NCI-H2081 treated with DMSO at 0.1 percent for 48 hours (cell line): ENCODE measurements at places on chromosomes 11 and 22.

DNA sequence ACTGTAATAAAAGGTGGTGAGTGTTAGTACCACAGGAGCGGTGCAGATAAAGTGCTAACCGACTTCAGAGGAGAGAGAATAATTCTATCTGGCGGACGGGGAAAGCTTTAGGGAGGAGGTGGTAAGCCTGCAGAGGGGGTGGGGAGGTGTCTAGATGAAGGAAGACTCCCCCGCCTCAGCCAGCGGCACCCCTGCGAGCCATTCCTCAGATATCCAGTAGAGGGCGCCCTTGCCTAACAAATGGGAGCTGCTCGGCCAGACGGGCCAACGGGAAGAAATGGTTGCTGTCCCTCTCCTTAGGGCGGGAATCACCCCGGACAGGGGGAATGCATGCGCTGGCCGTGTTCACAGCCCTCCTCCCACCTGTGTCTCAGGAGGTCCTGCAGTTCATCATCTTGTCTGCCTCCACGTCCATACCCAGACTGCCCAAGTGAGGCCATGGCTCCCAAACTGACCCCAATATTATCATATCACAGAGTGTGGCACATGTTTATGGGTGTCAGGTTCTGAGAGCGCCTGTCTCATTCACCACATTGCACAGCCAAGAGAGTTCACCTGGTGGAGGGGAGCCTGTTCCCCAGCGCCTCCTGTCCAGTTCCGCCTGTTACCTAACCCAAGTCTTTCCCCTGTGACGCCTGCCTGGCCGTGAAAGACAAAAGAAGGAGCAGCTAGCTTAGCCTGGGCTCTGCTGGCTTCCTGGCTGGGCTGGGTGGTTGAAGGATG is 85.5 kb downstream of the ST3GAL4 start:
- DNase-seq = peak; percentile 46

DNA sequence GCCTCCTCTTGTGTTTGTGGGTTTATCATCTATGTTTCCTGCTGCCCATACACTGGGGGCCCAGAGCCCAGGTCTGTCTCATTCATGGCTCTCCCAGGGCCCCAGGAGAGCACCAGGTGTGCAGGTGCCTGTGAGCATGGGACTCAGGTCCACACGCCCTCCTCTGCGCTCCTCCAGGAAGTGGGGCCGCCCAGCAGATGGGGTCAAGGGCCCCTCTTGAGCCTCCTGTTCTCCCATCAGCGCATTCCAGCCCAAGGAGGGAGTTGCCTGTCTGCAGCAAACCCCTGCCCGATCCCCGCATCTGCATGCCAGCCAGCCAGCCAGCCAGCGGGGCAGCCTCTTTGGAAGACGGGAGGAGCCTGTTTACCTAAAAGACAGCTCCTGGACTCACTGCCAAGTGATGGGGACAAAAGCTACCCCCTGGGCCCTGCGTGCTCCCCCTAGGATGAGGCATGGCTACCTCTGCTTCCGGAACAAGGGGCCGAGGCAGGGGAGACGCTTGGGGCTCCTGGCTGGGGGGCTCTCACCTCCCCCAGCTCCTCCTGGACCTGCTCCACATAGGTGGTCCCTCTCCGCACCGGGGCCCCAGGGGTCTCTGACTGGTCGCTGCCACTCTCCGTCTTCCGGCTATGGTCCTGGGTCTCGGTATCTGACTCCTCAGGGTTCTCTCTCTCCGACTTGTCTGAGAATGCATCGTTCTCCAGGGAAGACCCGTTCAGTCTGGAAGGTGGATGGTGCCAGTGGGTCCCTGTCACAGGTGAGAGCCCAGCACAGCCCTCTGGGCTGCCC is 49.7 kb upstream of the CARS1 start:
- no peak for DNase-seq

DNA sequence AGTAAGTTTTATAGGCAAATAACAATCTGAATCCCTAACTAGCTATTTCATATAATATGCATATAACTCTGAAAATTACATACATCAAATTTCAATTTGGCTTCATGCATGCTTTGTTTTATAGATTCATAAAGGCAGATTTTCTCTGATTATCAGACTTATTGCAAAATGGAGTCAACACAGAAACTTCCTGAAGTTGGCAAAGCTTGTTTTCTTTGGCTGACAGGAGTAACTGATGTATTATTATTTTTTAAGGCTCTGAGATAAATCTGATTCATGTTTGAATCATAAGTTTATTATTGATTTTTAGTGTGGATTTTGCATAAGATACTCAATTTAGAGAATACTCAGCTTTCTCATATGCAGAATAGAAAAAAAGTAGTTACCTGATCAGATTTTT is 356.3 kb upstream of the CCDC90B start:
- no peak for DNase-seq

DNA sequence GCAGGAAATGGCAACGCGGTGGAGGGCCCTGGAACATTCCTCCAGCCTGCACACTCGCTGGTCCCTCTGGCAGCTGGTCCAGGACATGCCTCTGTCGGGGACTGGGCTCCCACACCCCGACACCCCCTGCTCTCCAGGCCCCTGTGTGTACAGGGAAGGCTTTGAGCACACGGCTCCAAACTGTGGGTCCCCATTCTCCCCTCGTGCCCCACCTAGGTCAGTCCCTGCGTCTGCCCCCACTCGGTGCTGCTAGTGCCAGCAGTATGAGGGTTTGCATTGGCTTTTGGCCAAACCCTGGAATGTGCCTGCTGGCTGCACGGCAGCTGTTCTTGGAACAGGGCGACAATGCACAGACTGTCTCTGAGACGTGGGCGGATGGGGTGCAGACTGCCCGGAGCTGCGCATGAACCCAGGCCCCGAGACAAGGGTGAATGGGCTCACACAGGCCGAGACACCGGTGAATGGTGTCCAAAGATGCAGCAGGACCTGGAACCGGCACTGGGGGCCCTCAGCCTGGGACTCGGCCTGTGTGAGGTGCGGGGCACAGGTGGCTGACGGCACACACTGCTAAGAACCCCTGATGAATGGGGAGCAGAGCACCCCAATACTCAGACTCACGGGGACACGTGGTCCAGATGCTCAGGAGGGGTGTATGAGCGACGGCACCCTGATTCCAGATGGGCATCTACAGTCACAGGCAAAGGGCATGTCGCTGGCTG is 7.5 kb upstream of the SYT8 start:
- DNase-seq = no peak

GRCh38 chr22:29266564-29267461 is 968 bp downstream of the RHBDD3 start:
- DNase-seq = no peak

GRCh38 chr11:19905280-19905853 is 192.7 kb downstream of the NAV2 start:
- DNase-seq = peak; percentile 15

DNA sequence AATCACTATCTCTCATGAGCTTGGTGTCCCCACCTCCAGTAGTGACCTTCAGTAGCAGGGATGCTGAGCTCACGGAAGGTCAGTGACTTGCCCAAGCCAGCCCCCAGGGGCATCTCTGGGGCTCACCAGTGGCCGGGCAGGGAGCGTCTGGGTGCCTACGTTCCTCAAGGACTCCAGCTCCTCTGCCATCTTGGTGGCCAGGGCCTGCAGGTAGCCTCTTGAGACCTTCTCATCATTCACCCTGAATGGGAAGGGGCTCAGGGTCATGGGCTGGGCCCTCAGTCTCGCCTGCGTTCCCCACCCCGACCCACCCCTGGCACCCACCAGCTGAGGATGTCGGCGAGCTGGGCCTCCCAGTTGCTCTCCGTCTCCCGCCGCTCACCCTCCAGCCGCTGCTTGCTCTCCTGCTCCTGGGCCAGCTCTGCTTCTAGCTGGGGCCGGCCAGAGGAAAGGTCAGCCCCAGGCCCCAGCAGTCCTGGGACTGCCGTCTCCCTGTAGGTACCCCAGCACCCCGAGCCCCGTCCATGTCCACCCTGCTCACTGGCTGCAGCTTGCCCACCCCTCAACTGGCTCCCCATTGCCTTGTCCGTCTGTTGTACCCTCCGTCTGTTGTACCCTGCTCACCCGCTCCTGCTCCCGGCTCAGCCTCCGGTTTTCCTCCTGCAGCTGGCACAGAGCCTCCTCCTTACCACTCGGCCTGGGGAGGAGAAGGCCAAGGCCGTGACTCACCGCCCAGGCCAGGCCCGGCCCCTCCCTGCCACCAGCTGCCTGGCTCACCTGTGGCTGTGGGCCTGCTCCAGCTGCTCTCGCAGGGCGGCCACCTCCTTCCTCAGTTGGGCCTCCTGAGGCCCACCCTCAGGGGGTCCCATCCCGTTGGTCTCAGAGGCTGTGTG is 9.5 kb downstream of the CDC42BPG start:
- no peak for DNase-seq

GRCh38 chr11:9103542-9104276 is 12.3 kb upstream of the SCUBE2 start:
- no peak for DNase-seq

DNA sequence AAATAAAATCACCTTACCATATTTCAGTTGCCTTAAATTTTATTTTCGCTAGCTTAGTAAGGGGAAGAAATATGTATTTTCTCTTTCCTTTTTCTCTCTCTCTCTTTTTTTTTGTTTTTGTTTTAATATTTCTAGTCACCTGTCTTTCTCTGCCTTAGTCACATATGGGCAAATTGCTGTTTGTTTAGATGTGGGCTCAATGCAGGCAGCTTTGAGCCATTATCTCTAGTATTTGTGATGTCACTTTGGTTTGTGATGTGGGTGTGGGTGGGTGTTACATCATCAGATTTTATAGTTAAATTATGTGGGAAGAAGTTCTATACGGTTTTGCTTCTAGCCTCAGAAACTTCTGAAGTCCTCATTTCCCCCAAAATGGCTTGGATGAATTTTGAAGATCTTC is at the start of gene C22orf31:
C22orf31 (minus strand) TSS at position 59 of the 400 bp plus-strand sequence; CDS start at position 20, 39 bp downstream.
- no peak for DNase-seq

GRCh38 chr11:126512251-126512650 is 156.8 kb downstream of the ST3GAL4 start:
- no peak for DNase-seq
